ENCODE measurements at places on chromosomes 4 and X. TPM values are rescaled to one million over a fixed set of nuclear protein-coding genes. Genes with fewer than 3 reads are reported as not detected.

GRCh38 chrX:104987063-104987462 lies 233.4 kb downstream of the TEX13A start:
- no peak for DNase-seq

DNA sequence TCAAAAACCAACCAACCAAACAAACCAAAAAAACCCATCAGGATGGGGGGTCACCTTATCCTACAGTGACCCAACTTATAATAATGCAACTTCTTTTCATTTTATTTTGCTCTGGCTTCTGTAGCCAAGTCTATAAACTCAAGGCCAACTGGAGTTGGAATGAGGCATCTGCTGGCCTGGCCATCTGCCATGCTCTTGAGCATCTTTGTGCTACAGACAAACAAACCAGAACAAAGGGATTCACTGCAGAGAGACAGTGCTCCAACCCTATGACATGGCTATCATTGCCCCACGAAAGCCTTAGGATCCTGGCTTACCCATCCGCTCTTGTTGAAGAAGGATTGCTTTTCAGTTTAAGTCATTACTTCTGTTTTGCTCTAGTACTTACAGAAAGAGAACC lies 49.2 kb upstream of the SCRG1 start:
- DNase-seq: no peak

- DNase-seq: no peak
Observed at GRCh38 chr4:6456450-6456849, 16.0 kb downstream of the PPP2R2C start.

DNA sequence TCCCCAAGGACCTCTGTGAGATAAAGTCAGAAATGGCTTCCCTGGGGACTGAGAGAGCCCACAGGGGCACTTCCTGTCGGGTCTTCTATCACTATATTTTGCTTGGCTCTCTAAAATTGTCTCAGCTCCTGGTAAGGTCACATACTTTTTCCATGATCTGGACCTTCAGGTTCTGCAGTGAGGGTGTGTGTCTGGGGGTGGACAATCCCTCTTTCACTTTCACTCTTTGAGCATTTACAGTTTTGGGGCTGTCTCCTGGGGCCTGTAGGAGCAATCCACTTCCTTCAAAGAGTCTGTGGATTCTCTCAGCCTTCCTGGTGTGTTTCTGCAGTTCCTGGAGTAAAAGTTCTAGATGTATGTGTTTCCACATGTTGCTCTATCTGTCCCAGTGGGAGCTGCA lies 335.7 kb downstream of the FSTL5 start:
- DNase-seq: no peak

DNA sequence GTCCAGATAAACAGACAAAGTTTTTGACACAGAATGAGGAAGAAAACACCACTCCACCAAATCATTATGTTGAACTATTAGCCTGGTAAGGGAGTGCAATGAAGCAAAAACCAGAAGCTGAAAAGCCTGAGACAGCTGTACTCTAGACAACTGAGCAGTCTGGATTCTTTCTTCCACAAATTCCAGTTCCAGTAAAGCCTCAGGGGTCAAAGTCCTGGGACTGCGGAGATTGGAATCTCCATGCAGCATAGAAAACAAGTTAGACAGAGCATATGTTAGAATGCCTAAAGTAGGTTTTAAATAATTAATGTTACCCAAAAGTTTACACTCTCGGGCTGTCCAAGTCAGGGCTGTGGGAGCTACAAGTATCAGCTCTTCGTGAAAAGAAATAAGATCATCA lies 263.2 kb downstream of the TECRL start:
- no peak for DNase-seq

- no peak for DNase-seq
Observed at GRCh38 chr4:3041192-3042142, 32.9 kb downstream of the HTT-AS start.

DNA sequence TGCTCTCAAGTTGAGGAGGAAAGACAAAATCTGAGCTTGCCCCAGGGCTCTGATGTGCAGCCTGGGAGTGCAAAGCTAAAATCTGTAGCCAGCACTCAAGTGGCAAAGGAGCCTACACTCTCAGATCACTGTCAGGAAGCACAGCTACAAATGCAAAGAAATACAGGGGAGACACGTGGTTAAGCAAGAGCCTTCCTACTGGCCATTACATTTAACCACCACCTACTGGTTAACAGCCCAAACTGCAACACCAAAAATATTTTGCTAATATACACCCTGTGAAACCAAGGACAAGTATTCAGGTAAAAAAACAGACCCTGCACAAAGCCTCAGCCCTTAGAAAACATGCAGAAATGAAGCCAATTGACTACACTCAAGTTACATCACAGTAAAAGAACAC lies 170.4 kb upstream of the FGF16 start:
- DNase-seq: no peak

GRCh38 chr4:144295286-144295995 lies 154.9 kb upstream of the GYPA start:
- DNase-seq: no peak

DNA sequence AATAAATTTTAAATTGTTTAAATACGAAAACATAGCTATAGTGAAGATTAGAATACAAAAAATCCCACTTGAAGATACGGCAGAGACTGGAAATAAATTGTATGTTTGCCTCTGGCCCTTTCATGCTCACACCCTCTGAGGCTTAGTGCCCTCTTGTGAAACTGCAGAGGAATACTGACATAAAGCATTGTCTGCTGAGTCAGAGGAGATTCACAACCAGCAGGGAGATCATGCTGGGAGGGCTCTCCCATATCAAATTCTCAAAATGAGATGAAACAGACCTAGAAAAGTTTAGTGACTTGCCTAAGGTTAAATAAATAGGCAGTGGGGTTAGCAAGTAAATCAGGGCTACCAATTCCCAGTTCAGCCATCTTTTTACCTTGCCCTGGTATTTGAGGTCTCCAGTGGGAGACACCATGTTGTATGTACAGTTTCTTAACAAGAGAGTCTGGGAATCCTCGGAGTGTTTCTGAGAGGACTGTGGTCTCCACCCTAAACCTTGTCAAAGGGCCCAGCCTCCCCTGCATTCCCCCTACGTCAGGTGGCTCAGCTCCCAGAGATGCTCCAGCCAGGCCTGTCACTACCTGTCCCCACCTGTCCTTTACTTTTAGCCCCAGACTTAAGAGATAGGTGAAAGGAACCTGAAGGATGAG lies 581.4 kb upstream of the DIPK2B start:
- no peak for DNase-seq

DNA sequence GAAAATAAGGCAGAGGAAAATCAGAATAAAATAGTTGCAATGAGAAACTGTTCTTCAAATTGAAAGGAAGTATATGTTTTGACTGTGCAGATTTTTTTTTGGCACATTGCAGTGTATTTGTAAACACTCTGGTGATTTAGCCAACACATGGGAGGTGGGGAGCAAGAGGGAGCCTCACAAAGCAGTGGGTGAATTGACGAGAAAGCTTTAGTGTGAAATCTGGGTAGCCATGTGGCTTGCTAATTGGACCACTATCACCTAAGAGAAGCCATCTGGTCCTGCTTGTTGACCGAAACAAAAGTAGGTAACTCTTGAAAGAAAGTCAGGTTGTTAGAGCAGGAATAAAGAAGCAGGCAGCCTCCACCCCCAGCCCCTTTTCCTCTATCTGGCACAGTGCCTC lies 10.4 kb downstream of the CLCN5 start:
- no peak for DNase-seq

GRCh38 chrX:42176789-42177188 lies 253.4 kb upstream of the CASK start:
- DNase-seq: no peak

DNA sequence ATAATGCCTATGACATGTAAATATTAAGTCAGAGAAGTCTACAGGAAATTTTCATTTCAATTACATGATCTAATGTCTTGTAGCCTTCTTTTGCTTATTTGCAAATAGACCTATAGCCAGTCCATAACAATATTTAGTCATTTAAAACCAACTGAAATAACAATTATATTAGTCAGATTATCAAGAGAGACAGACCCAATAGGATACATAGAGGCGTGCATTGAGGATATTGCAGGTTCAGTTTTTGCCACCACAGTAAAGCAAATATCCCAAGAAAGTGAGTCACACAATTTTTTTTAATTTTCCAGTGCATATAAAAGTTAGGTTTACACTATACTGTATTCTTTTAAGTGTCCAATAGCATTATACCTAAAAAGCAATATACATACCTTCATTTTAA lies 349.7 kb upstream of the ATOH1 start:
- no peak for DNase-seq

- no peak for DNase-seq
Observed at GRCh38 chrX:82813671-82814078, 694.4 kb upstream of the POU3F4 start.

- no peak for DNase-seq
Observed at GRCh38 chrX:113950081-113950678, 633.7 kb upstream of the HTR2C start.

DNA sequence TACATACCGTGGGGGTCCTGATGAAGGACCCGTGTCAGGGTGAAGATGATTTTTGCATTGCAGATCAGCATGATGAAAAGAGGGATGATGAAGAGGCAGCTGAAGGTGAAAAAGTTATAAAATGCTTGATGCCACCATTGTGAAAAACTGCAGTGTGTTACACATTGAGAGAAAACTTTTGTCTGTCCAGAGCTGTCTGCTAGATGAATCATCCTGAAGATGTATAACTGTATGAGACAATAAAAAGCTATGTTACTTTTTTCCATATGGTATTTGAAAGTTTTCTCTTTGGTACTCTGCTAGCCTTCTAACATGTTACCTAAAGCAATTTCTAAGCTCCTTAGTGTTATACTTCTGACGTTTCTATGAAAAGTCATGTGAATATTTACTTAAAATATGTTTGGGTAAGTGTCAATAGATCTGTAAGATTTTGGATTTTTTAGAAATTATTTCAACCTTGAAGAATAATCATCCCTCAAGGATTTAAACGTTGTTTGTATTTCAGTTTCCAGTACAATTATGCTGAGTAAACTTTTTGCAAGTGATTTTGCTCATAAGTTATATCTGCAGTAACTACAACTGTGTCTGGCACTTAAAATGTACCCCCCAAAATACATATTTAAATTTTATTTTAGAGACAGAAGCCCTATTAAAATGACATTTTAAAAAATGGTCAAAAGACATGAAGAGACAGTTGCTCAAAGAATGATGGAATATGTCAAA lies 9.5 kb downstream of the GNRHR start:
- DNase-seq: no peak

DNA sequence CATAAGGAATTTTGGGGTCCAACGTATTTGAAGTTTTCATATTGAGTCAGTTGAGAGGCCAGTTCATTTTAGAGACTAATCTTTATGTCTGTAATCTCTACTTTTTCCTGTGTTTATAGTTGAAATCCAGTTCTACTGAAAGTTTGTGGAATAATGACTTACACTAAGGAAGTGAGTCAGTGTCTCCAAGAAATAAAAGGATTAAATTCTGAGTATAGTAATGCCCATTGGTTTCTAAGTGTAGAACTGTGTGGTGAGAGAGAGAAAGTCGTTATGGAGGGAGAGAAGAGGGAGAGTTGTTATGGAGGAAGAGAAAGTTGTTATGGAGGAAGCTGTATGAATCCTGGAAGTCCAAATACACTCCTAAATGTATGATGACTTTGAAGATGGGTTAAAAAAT lies 264.6 kb upstream of the HAND2 start:
- DNase-seq: no peak

GRCh38 chr4:108561116-108561515 lies 59.3 kb upstream of the RPL34 start:
- DNase-seq: no peak

DNA sequence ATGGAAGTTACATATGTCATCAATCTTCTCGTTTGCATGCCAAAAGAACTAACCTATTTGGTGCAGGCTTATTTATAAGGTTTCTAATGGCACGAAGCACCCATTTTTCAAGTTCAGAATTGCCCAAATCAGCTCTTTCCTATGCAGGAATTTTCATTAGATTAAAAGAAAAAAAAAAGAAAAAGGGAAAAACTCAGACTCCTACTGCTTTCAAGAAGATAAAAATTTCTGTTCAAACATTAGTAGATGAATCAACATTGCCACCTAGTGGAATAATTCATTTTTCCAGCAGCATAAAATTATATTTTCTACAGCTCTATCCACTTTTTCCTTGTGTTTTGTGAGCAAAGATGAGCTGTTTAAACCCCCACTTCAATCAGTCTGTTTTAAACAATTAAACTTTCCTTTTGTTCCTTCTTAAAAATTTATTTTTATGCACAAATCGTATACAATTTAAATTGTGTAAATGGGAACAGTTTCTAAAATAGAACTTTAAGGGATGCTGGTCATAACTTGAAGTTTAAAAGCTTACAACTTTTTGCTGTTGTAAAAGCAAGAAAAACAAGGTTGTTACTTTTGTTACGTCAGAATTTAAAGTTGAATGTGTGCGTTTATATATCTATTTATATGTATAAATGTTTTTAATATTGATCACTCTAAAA lies 309.9 kb downstream of the ARAP2 start:
- peak; percentile 48 for DNase-seq

DNA sequence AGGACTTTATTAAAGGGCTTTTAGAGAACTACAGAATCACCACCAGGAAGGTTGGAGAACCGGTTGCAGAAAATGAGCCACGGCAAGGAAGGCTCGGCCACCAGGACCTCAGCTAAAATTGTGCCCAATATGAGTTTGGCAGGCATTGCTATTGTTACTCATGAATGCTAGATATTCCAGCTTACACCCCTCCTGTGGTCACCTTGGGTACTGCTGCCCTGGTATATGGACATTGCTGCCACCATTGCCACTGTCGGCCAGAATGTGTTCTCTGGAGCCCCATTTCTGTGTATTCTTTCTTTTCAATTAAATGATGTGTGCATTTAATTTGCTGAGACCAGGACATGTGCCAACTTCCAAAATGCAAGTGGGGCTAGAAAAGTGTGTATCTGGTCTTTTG lies 626.7 kb upstream of the BOD1L1 start:
- DNase-seq: no peak

DNA sequence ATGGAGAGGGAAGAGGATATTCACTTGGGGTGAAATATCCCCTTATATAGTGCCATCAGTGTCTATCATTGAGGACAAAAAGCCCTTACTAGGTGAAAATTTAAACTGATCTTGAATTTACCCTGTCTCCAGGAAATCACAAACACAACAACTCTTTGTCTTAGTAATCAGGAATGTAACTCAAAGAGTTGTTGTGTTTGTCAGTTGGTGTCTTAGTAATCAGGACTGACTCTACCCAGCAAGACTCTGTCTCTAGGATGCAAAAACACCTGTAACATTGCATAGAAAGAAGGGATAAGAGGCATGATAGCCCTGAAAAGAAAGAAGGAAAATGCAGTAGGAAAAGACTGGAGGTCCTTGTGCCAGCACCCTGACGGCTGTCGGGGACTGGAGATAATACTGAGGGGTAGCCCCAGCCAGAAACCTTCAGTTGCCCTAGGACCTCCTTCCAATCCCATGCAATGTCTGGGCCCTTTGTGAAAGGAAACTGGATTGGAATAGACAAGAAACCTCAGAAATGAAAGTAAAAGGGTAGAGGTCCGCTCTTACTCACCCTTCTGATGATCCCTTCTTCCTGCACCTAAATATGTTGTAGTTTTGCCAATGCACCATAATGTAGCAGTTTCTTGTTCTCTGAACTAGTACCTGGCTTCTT lies 45.3 kb downstream of the HMGB2 start:
- DNase-seq: no peak

- no peak for DNase-seq
Observed at GRCh38 chrX:27186671-27187070, 276.5 kb downstream of the PPP4R3C start.

ASMT gene
- not detected for polyA plus RNA-seq

ODAPH gene
- polyA plus RNA-seq: 0.25 TPM

FOXR2 gene
- not detected for polyA plus RNA-seq

TRIM2 gene
- 19.2 TPM for polyA plus RNA-seq

ARMCX2 gene
- polyA plus RNA-seq: 150 TPM

GPR101 gene
- not detected for polyA plus RNA-seq

LRAT gene
- polyA plus RNA-seq: 0.06 TPM

GABRB1 gene
- not detected for polyA plus RNA-seq

Data from forelimb muscle (tissue), 1 donor.